Ovary (tissue), 10 donors: ENCODE measurements at places on chromosomes 7 and 10. TPM values are rescaled to one million over a fixed set of nuclear protein-coding genes. Genes with fewer than 3 reads are reported as not detected.

The HPSE2 gene
- total RNA-seq, result not detected

The LRMDA gene
- 21.6 TPM for total RNA-seq

The JCAD gene
- 23.8 TPM for total RNA-seq

The MAGI2 gene
- 16.6 TPM for total RNA-seq

The RNF133 gene
- total RNA-seq, result 2.3 TPM

The PGAM2 gene
- 3.2 TPM for total RNA-seq

The CRPPA gene
- 3.7 TPM for total RNA-seq

The NPTX2 gene
- total RNA-seq, result 16.9 TPM

The SMARCD3 gene
- total RNA-seq, result 203 TPM

The NPY4R gene
- total RNA-seq, result not detected

The SSC4D gene
- 1.4 TPM for total RNA-seq

The GPR37 gene
- not detected for total RNA-seq

The GLCCI1 gene
- total RNA-seq, result 11.2 TPM

The MYPN gene
- not detected for total RNA-seq

The C10orf105 gene
- total RNA-seq, result 0.11 TPM

The C7orf33 gene
- total RNA-seq, result not detected

The KLF6 gene
- total RNA-seq, result 85.7 TPM

The WNT8B gene
- 0.13 TPM for total RNA-seq

The CUL2 gene
- 14.1 TPM for total RNA-seq

The GTF2I gene
- total RNA-seq, result 204 TPM

The TRIM50 gene
- total RNA-seq, result not detected

The ITGB8 gene
- total RNA-seq, result 30.4 TPM

The SCART1 gene
- total RNA-seq, result 4.4 TPM

The MRM2 gene
- 22.5 TPM for total RNA-seq

The NOM1 gene
- 26.5 TPM for total RNA-seq

The AKR1E2 gene
- total RNA-seq, result 4.6 TPM
